ENCODE measurements at places on chromosomes 4 and X. TPM values are rescaled to one million over a fixed set of nuclear protein-coding genes. Genes with fewer than 3 reads are reported as not detected.

GRCh38 chr4:96108146-96108545, 268.3 kb downstream of the PDHA2 start:
- DNase-seq = no peak

DNA sequence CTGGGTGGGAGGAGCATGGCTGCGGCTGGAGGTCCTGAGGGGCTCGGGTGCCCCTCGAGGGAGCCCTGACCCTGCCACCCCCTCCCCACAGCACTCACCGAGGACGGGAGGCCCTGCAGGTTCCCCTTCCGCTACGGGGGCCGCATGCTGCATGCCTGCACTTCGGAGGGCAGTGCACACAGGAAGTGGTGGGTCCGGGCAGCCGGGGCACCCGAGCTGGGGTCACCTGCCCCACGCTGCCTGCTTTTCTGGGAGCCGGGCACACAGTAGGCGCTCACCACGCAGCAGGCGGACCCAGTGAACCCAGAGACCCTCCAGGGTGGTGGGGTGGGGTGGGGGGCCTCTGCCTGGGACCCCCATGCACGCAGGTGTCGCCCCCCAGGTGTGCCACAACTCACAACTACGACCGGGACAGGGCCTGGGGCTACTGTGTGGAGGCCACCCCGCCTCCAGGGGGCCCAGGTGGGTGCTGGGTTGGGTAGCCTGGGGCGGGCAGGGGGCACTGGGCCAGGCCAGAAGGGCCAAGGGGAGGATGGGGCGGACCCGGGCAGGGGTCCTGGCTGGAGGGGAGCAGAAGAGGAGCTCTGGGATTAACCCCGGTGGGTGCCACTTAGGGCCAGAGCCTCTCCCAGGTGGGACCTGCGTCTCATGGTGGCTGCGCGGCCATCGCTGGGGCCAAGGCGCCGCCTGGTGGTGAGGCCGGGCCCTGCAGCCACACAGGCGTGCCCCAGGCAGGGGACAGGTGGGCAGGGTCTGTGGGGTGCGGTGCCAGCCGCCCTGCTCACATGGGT, 1.4 kb downstream of the HGFAC start:
- DNase-seq = no peak

The FATE1 gene
- not detected for total RNA-seq

- no peak for DNase-seq
These were observed 42.7 kb upstream of the CLNK start for GRCh38 chr4:10727140-10727880.

The PPEF1 gene
- total RNA-seq = not detected

- DNase-seq = no peak
These were observed 150.9 kb downstream of the ENPP6 start for GRCh38 chr4:184066584-184067300.

DNA sequence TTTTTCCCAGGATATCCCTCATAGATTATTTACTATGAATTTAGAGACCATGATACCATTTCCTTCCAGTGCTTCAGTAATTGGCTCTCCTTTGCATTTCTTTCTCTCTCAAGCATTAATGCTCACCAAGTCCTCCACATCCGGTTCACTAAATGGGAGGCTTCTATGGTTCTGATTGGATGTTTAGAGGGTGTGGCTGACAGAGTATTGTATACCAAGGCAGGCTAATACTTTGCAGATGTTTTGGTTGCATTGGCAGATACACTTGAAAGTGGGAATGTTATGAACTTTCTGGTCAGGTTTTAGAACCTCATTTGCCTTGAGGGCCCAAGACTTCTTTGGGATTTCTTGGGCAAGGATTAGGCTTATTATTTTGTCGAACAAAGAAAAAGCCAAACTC, 24.2 kb downstream of the CBLL2 start:
- no peak for DNase-seq

DNA sequence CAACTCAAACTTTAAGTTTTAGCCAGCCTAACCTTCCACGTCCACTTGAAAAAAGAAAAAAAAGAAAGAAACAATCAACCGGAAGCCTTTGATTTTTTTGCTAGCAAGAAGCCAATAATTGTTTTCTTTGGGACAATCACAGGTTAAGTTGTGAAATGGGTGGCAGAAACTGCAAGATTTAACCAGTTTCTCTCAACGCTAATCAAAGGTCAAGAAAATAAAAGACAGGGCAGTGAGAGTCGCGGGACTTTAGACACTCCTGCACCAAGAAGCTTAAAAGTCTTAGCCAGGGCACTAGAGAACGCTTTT, 1.0 kb downstream of the ACSL1 start:
- no peak for DNase-seq

- DNase-seq = no peak
These were observed 8.3 kb upstream of the TMEM154 start for GRCh38 chr4:152687974-152688599.

DNA sequence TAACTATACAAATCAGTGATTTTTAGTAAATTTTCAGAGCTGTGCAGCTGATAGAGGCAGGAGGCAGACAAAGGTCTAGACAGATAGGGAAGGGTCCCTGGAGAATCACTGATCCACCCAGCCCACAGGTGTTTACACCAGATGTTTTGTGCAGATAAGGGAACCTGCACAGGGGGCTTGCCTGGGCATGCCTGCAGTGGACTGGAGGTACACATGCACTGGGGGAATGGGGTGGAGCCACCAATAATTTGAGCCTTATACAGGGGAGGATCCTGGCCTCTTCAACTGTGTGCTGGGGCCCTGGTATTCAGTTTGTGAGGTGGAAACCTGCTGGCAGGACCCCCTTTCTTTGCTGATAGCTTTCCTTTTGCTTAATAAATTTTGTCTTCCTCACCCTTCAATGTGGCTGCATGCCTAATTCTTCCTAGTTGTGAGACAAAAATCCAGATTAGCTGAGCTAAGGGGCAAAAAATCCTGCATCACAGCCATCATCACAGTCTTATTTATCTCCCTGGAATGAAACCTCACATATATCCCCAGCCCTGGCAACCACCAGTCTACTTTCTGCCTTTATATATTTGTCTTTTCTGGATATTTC, 102.8 kb downstream of the KDM6A start:
- no peak for DNase-seq

DNA sequence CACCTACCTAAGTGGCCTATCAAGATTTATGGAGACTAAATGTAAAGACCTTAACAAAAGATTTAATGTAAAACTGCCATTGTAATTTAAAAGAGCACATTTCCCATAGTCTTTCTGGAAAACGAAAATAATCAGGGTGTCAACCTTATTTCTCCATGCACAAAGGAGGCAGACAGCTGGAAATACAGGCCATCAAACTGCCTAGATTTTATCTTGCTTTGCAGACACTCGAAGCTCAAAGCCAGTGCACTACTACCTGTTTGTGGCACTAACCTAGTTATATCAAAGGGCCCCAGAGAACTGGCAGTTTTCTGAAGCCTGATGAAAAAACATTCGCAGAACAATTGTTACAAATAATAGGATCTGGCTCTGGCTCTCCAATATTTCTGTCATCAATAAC, 863.9 kb downstream of the STPG2 start:
- DNase-seq = no peak

DNA sequence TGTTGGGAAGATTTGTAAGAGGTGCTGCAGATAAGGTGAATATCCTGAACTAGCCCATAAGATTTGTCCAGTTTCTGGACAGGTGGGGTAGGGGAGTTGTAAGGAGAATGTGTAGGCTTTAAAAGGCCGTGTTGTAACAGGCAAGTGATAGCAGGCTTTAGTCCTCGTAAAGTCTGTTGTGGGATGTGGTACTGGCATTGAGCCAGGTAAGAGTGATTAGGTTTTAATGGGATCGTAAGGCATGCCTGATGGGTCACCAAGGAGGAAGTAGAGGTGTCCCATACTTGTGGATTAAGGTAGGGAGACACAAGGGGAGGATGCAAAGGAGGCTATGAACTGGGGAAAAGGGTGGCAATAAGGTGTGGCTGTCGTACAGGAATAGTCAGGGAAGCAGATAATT, 256.9 kb upstream of the DKK2 start:
- DNase-seq = no peak

GRCh38 chr4:5798462-5798861, 87.5 kb downstream of the EVC start:
- DNase-seq = no peak

DNA sequence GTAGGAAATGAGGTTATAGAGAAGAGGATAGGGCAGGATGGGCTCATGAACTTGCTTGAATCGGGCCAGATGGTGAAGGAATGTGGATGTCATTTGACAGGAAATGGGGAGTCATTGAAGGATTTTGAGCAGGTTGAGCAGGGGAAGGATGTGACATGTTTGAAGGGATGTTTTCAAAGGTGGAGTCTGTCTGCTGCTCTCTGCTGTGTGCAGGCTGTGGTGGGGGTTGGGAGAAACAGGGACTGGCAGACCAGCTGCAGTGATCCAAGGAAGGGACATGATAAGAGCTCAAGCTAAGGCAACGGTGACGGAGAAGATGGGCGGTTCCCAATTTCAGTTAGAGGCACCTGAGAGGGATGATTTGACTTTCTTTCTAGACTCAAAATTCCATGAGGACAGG, 14.0 kb upstream of the XPNPEP2 start:
- DNase-seq = no peak

DNA sequence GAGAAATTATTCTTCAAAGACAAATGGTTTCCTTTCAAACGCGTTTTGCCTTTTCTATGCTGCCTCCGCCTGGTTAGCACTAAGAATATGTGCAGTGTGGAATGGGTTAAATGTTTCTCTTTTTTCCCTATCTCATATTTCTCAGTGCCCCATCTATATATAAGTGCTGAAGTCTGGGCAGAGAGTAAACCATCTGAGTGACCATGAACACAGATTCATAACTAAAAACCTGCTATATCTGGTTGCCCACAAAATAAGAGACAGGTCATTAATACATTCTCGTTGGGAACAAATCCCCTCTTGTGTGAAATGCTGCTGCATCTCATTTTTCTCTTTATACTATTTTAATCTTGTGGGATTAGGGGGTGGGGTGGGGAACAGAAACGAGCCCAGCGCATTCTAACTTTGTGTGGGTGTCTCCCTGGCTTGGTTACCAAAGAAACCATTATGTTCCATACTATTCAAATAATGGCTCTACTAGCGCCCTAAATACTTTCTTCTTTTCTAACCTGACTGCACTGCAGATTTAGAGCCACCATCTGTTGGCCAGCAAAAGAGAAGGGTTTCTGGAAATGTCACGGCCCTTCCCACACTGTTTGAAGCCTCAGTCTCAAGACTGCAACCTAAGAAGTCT, 42.2 kb upstream of the PTCHD1 start:
- no peak for DNase-seq

The IL13RA1 gene
- 44.9 TPM for total RNA-seq

DNA sequence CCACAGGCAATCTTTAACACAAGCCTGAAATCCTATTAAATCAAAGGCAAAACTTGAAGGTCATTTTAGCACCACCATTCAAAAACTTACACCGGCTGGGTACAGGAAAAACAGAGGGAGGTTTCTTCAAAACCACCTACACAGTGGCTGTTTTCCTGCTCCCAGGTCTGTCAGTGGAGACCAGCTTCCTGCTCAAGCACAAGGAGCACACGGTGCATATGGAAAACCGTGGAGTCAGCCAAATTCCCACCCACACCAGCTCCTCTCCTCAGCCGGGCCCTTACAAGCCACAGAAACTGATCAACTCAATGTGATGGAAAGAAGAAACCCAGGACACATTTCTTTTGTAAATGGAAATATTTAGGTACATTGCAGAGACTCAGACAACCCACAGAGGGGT, 14.3 kb upstream of the FAM241A start:
- no peak for DNase-seq

The MRPL1 gene
- 19.1 TPM for total RNA-seq

DNA sequence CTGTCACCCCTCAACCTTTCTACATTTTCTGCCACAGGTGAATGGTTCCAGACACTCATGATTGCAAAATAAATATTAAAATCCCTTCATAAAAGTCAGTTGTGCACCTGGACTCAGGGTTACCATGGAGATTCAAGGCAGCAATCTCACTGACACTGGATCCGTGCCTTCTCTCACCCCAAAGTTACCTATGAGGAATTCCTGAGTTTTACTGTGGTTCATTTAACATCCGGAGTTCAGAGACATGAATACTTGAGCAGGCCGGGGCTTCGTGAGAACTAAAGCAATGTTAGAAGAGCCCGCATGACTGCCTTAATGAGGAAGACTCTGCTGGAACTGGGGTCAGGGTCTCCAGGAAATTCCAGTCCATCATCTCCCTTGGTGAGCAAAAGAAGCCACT, 12.5 kb upstream of the CLNK start:
- DNase-seq = no peak

The FRG2 gene
- not detected for total RNA-seq

- no peak for DNase-seq
These were observed 6.3 kb upstream of the FAM200B start for GRCh38 chr4:15675356-15675755.

- no peak for DNase-seq
These were observed 183.2 kb upstream of the MAGEE2 start for GRCh38 chrX:75968293-75968692.

DNA sequence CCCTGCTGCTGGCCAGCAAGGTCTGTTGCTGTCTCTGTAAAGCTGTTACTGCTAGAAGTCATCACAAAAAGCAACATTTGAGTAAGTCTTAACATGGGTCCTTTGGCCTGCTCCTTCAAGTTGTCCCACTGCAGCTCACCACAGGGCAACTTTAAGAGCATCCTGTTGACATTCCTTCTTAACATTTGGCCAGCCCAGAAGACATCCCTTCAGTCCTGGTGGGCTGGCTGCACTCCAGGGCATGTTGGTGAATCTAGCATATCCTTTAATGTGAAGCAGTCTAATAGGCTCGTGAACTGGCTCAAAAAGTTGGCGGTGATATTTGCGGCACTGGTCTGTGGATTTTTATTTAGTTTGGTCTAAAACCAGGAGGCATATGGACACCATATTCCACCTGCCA, 92.2 kb upstream of the MAML3 start:
- DNase-seq = no peak

DNA sequence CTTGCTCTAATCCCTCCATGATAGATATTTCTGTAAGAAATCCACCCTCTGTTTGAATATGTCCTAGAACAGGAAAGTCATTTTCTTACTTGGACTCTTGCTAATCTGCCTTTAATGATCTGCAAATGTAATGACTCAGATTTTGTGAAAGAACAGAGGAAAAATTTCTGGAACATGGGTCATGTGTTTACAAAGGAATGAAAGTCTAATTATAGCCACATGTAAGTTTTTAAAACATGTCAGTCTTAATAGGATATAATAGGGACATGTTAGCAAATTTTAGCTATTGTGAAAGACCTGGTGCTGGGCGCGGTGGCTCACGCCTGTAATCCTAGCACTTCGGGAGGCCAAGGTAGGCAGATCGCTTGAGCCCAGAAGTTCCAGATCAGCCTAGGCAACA, 47.6 kb downstream of the GRK4 start:
- DNase-seq = no peak

GRCh38 chr4:154013576-154013975, 224.7 kb upstream of the SFRP2 start:
- DNase-seq = no peak

The ZIC3 gene
- not detected for total RNA-seq

DNA sequence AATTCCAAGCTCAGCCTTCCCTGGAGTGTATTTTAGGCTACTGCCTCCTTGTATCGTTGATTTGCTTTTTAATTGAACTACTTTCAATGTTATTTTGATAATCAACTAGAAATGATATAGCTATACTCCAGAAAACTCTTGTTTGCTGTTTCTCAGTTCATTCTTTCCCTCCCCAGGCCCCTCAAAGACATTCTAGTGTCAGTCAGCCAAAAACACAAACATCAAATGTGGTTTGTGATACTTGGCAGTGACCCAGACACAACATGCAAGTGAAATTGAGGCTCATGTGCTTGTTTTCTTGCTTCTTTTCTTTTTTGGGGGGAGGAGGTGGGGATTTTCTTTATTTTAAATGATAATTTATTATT, 7.6 kb downstream of the FAT4 start:
- DNase-seq = no peak

GRCh38 chr4:137631605-137632004, 99.3 kb upstream of the PCDH18 start:
- DNase-seq = no peak
